Hematopoietic multipotent progenitor cell treated with erythropoietin and hydrocortisone succinate and interleukin-3 and kit ligand, for 8 days (in vitro differentiated cells): ENCODE measurements at places on chromosomes 12 and 14.

- DNase-seq = no peak
These were observed 28.6 kb upstream of the HSP90B1 start for GRCh38 chr12:103901518-103902173.

DNA sequence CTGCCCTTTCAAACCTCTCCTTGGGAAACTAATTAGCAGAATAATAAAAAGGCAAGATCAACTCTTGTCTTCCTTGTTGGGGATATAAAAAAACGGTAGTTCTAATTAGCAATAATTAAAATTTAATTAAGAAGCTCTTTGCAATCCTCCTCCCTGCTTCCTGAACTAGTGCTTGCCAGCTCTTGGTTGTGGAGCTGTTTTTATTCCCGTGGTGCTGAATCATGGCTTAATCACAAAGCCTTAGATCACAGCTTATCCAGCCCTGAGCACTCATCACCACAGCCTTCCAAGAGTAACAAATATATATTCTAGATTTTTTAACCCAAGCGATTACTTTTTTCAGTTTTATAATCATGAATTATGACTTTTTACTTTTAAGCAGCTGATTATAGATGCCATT lies 63.2 kb upstream of the INSM2 start:
- DNase-seq = no peak

DNA sequence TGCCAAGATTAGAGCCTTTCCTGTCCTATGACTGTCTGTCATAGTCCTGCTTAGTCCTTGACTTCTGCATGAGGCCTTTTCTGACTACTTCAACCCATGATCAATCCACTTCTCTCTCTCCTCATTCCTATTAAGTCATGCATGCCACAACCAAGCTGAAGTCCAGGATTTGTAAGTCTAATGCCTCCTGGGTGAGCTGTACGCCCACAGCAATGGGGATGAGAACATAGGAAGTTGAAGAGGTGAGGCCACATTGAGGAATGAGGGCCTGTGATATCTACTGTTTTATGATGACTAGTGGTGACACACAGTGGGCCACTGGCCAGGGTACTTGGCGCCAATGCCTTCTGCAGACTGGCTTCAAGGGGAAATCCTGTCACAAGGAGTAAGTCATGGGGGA lies 994.1 kb upstream of the TMEM132C start:
- DNase-seq = no peak

DNA sequence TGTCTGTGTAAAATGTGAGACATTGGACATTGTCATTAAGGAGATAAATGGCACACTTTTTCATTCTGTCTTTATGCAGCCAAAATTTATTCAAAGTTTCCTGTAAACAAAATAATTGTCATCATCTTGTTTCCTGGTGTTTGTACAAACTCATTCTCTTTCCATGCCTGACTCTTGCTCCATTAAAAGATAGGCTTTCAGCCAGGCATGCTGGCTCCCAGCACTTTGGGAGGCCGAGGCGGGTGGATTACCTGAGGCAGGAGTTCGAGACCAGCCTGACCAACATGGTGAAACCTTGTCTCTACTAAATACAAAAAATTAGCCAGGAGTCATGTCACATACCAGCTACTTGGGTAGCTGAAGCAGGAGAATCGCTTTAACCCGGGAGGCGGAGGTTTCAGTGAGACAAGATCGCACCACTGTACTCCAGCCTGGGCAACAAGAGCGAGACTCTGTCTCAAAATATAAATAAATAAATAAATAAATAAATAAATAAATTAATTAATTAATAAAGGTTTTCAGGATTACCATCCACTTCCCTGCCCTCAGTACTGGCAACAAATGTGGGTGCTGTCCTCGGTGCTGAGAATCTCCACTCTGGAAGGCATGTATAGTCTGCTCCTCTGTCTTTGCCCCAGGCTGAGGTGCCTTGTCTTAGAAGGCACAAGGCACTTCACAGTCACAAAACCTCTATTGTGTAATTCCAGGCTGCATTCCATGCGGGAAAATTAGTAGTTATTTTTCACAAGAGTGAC lies 83.2 kb downstream of the PAH start:
- no peak for DNase-seq

DNA sequence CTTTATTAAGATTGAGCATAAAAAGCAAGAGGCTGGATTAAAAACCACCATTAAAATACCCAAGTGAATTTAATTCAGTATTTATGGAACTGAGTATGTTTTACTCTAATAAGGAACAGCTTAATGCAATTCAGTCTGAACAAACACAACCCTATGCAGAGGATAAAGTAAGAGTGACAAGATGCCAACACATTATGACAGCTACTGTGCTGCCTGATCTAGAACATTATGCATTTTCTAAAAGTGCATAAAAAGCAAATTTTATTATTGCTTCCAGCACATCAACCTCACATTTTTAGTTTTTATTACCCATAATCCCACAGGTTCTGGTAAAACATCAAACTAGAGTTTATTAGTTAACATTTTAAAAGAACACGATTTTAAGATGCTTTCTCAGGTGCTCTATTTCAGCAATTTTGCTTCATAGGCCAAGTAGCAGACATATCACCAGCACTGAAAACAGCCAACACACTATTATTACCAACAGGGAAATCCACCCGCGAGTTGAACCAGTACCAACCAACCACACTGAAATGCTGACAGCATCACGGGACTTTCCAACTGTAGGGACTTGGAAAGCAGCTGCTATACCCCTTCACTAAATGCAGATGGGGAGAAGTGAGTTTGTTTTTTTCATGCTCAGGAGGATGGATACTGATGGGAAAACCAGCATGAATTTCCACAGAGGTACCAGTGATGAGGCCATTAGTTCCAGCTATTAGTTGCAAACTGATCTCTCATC lies 372.1 kb downstream of the KCNH5 start:
- no peak for DNase-seq
